SHP77 (cell line): ENCODE measurements at places on chromosomes 1 and 21.

DNA sequence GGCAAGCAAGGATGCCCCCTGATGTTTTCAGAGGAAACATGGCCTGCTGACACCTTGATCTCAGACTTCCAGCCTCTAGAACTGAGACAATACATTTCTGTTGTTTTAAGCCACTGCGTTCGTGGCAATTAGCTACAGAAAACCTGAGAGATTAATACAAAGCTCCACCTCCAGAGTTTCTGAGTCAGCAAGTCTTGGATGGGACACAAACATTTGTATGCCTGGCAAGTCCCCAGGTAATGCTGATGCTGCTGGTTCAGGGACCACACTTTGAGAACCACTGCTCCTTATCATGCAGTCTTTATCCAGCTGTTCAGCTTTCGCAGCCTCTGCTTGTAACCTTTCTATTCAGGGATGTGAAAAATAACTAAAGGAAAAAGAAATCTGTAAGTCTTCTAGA lies 565.7 kb upstream of the PLXNA2 start:
- DNase-seq: no peak

GRCh38 chr1:31410871-31411270 lies 2.1 kb upstream of the SERINC2 start:
- no peak for DNase-seq

GRCh38 chr1:90725657-90726424 lies 8.7 kb upstream of the BARHL2 start:
- no peak for DNase-seq

GRCh38 chr1:235648407-235648907 lies 1.1 kb downstream of the GNG4 start:
- peak; percentile 81 for DNase-seq

DNA sequence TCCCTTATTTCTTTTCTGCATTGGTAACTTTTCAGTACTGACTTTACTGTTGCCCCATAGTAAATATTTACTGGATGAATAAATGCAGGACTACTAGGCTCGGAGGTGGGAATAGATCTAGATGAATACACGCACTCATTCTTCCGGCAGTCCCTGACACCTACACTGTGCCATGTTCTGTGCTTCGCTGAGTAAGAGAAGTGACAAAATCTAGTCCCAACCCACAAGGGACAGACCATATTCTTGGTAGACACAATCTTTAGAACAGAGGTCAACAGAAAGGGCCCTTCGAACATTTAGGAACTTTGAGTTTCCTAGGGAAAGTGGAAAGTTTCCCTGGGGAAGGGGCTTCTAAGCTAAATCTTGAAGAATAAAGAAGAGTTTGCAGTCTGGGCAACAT lies 3.3 kb upstream of the CD52 start:
- no peak for DNase-seq

DNA sequence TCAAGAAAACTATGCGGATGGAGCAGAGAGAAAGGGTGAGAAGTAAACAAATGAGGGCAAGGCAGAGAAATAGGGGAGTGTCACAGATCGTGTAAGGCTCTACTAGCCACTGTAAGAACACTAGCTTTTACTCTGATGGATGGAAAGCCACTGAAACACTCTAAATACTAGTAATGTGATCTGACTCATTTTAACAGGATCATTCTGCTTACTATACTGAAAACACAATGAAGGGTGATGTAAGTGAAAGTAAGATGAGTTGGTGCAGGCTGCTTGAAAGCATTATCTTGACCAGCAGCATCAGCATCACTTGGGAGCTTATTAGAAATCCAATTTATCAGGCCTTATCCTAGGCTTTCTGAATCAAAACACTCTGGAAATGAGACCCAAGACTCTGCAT lies 32.7 kb downstream of the TUT4 start:
- no peak for DNase-seq

DNA sequence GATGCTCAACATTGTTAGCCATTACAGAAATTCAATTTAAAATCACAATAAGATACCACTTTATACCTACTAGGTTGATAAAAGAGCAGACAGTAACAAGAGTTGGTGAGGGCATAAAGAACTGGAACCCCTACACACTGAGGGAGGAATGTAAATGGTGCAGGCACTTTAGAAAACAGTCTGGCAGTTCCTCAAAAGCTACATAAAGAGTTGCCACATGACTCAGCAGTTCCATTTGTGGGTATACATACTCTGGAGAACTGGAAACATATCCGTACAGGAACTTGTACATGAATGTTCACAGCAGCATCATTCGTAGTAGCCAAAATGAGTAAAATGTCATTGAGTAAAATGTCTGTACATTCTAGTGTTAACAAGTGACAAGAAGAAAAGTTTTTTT lies 17.0 kb downstream of the NSL1 start:
- no peak for DNase-seq

DNA sequence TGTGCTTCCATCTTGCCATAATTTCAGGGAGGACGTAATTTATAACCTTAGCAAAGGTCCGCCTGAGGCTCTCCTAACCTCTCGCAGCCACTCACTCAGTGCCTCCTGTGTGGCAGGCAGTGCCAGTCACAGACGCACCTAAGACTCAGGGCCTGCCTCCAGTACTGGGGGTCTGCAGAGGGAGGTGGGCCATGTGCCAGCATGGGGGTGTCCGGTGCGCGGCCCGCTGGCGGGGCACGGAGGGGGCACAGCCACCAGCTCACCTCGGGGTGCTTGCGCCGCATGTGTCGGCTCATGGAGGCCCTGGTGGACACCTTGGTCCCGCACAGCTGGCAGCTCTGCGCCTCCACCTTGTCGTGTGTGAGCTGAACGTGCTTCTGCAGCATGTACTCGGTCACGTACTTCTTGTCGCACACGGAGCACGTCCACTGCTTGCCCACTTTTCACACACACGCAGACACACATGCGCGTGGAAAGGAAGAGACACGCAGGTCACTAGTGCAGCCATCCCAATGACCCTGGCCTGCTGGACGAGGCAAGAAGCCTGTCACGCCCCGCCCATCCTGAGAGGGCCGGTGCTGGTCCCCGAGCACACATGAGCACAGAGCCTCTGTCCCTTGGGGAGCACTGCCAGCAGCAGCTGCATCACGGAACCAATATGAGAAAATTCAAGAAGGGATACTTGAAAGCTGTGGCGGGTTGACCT lies 43.2 kb upstream of the RIPK4 start:
- no peak for DNase-seq

DNA sequence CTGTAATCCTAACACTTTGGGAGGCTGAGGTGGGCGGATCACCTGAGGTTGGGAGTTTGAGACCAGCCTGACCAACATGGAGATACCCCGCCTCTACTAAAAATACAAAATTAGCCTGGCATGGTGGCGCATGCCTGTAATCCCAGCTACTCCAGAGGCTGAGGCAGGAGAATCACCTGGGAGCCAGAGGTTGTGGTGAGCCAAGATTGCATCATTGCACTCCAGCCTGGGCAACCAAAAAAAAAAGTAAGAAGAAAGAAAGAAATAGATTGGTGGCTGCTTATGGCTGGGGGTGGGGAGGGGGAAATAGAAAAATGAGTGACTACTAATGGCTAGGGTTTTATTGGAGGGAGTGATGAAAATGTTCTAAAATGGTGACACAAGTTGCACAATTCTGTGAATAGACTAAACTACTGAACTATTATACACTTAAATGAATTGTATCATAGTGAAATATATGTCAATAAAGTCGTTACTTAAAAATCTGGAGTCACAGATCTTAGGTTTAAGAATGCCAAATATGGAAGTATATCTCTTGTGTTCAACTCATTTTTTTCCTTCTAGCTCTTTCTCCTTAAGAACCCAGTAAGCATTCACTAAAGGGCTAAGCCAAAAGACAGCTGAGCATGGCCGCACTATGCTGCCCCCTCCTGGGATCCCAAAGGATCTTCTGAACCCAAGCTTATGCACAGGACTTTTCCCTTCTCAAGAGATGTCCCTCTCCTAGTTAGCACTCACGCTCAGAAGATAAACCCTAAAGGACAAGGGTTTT lies 3.2 kb upstream of the NPL start:
- peak; percentile 33 for DNase-seq

GRCh38 chr21:30612132-30612531 lies 1.6 kb downstream of the KRTAP6-1 start:
- DNase-seq: no peak

GRCh38 chr1:1435911-1436629 lies 580 bp downstream of the VWA1 start:
- DNase-seq: no peak

DNA sequence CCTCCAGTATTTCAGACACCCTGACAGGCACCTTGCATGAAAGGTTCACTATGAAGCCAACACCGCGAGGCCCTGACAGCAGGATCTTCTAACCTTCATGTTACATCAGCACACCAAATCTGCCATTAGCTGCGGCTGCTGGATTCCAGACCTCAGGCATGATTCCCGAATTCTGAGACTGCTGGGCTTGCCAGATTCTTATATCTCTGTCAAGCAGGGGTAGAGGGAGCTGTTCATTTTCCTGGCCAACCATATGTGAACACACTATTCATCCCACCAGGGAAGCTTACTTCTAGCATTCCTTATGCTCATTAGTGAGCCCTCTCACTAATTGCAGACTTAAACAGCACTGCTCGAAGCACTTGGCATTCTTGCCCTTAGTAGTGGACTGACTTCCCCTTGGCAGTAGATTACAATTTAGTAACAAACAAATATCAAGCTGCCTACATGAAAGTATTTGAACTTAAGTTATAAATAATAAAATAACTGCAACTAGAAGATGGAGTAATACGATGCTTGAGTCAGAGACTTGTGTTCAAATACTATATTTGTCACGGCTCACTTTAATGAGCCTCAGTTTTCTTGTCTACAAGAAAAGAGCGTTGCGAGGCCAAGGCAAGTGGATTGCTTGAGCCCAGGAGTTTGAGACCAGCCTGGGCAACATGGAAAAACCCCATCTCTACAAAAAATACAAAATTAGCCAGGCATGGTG lies 43.3 kb downstream of the NID1 start:
- DNase-seq: no peak

GRCh38 chr1:25664357-25665199 lies 48.0 kb downstream of the MAN1C1 start:
- DNase-seq: no peak

GRCh38 chr21:43308101-43308814 lies 118.7 kb downstream of the SIK1 start:
- peak; percentile 43 for DNase-seq

GRCh38 chr1:23216771-23217420 lies 406 bp downstream of the HTR1D start:
- DNase-seq: no peak

GRCh38 chr1:111720977-111721786 lies 18.0 kb downstream of the INKA2 start:
- DNase-seq: no peak

DNA sequence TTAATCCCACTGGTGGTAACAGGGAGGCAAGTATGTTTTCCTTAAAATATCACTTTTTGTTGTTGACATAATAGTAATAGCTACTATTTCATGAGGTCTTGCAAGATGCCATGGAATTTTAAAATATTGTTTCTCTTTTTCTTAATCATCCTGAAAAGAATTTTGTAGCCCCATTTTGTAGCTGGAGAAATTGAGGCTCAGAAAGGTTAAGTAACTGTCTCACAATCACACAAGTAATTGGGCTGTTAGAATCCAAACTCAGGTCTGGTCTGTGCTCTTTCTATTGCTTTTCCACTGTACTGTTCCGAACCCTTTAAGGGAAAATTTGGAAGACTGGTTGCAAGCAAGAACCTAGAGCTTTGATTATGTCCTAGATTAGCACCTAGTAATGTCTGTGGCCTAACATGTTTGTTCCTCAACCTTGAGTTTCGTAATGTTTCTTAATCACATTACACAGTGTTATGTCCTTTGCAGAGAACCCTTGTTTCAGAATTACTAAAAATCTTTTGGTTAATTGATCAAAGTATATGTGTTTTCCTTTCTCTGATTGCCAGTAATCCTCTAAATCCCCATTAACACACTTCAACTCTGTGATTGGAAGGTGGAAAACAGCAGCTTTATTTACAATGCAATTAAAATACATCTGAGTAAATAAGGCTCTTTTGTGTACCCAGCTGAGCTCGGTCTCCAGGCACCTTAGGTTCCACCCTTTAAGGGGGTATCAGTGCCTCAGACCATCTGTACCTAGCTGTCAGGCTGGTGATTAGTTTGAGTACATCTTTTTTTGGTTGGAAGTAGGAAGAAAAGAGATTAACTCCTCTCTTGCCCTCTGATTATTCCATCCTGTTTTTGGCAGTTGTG lies 10.4 kb downstream of the LRRC42 start:
- peak; percentile 88 for DNase-seq

DNA sequence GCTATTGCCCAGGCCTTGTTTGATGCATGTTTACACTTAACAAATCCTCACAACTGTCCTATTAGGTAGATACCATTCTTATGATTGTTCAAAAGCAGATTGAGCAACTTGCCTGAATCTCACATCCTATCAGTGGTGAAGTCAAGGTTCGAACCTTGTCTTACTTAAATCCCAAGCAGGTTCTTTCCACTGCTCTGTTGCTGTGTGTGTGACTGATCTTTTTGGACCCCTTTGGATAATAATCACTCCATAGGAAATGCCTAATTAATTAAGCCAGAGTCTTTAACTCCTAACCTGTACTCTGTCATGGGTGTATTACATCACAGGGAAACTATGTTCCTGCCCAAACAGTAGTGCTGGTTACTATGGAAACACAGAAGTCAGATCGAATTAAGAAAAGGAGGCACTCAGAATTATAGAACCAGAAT lies 84.2 kb downstream of the SPATA46 start:
- DNase-seq: no peak

- no peak for DNase-seq
Measured at GRCh38 chr1:204417074-204417997, 5.7 kb upstream of the PPP1R15B start.

DNA sequence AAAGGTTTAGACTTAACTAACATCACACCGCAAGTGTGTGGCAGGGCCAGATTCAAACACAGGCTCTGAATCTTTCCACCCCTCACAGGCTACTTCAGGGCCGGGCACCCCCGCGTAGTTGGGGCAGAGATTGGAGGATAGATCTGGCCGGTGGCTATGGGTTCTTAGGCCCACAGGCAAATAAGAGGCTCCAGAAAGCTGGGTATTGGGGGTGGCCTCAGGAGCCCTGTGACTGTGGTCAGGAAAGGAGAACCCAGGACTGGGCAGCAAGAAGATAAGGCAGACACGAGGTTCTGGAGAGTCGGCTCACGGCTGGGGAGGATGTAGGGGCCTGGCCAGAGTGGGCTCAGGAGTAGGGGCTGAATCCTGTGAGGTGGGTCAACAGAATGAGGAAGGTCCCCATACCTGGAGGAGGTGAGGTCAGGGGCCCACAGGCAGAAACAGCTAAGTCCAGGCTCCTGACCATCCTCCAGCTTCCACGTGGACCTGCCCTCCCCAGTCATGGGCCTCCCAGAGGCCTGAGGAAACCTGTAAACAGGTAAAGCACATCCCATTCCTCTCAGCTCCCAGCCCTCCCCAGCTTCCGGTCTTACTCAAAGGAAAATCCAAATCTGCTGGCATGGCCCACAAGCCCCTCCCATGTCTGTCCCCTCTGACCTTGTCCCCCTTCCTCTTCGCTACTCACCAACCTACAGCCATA lies 306.2 kb downstream of the MATN1 start:
- DNase-seq: no peak

- DNase-seq: no peak
Measured at GRCh38 chr1:170213596-170213995, 67.8 kb downstream of the NTMT2 start.

- DNase-seq: no peak
Measured at GRCh38 chr1:205926213-205926612, 17.0 kb downstream of the SLC26A9 start.
